Activated CD4-positive, CD25-positive, alpha-beta regulatory T cell (primary cell): ENCODE measurements at places on chromosomes 4 and X.

- DNase-seq = no peak
Measured at GRCh38 chr4:19707876-19708275, 543.8 kb upstream of the SLIT2 start.

GRCh38 chr4:106869551-106869950 lies 166.6 kb downstream of the DKK2 start:
- DNase-seq = no peak

DNA sequence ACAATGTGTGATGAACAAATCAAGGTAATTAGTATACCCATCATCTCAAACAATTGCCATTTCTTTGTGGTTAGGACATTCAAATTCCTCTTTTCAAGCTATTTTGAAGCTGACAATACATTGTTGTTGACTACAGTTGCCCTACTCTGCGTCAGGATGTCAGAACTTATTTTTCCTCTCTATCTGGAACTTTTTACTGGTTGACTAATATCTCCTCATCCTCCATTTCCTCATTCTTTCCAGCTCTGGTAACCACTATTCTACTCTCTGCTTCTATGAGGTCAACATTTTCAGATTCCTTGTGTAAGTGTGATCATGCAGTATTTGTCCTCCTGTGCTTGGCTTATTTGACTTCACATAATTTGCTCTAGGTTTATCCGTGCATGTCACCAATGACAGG lies 240.5 kb upstream of the HS3ST1 start:
- no peak for DNase-seq

- no peak for DNase-seq
Measured at GRCh38 chr4:164357957-164358356, 396.0 kb upstream of the SMIM31 start.

GRCh38 chrX:66162331-66162822 lies 1.7 kb upstream of the HEPH start:
- no peak for DNase-seq

- DNase-seq = no peak
Measured at GRCh38 chr4:173698557-173699262, 168.7 kb upstream of the HAND2 start.

DNA sequence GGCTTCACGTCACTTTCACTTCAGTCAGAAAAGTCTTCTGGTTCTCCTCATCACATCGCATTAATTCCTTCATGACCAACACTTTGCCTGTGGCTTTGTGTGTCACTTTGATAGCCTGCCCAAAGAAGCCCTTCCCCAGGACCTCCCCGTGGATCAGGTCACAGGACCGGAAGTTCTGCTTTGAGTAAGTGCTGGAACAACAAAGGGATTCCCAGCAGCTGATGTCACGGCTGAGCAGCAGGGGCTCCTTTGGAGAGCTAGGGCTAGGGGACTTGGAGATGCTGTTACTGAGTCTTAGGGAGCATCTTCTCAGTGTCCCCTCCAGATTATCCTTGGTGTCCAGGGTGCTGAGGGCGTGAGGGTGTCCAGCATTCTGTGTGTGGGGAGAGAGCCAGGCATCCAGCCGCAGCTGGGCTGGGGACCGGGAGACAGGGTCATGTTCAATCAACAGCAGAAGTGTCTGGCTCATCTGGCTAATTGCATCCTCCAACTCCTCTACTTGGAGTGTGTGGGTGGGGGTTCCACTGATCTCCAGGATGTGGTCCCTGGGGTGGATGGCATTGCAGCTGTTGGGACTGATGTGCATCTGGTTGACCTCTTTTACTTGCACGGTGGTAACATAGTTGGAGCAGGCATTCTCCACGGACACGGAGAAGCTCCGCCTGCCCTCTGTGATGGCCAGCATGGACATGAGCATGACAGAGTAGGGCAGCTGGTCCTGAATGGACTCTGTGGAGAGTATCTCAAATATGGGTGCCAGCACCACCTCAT lies 39.2 kb upstream of the ARHGAP6 start:
- no peak for DNase-seq

DNA sequence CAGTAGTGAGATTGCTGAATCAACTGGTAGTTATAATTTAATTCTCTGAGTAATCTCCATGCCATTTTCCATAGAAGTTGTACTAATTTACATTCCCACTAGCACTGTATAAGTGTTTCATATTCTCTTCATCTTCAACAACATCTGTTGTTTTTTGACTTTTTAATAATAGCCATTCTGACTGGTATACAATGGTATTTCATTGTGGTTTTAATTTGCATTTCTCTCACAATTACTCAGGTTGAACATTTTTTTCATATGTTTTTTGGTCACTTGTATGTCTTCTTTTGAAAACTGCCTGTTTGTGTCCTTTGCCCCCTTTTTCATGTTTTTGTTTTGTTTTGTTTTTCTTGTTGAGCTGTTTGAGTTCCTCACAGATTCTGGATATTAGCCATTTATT lies 880.2 kb downstream of the RAPGEF2 start:
- DNase-seq = no peak

DNA sequence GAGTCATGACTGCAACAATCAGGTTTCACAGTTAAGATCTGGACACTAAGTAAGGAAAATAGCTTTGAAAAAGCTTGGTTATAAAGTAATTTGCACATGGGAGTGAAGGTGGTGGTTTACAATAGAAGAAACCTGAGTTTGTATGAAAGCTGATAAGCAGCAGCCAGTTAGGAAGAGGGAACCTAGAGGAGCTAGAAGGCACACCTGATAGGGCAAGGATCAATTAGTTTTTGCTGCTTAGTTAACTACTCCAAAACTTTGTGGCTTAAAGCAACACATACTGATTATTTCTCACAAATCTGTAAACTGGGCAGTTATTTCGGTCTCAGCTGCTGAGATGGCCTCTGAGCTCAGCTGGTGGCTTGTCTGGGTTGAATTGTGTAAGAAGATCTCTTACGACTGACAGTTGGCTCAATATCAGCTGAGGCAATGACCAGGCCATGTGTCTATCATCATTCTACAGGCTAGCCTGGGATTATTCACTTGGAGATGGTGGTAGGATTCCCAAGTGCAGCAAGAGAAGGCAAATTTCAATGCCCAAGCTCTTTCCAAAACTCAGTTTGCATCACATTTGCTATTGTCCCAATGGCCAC lies 255.0 kb upstream of the PITX2 start:
- DNase-seq = no peak

GRCh38 chrX:103404231-103405008 lies 28.1 kb downstream of the BEX3 start:
- peak; percentile 2 for DNase-seq

DNA sequence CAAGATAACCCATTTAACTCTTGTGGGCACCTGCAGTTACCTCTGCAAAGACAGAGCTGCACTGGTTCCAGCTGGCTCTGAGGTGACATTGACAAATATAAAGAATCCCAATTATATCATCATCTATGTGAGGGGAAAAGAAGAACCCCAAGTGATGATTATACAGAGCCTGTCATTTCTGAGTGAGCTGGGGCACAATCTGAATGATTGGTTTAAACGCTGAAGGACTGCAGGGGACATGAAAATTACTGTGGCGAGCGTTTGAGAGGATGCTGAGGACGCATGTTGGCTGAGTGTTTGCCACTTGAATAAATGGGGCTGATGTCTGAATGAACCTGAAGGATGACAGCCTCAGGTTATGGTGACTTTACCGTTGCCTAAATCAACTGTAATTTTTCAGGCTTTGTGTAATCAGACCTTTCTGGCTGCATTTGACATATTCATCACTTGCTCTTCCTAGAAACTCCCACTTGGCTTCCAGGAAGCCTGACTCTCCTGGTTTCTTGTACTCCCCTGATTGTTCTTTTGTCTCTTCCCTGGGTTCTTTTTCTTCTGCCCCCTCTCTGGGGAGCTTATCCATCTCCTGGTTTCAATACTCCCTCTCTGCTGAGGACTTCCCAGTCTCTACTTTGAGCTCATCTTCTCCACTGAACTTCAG lies 4.1 kb upstream of the HSD17B10 start:
- no peak for DNase-seq

GRCh38 chrX:133610056-133610455 lies 194.8 kb upstream of the GPC4 start:
- DNase-seq = no peak

DNA sequence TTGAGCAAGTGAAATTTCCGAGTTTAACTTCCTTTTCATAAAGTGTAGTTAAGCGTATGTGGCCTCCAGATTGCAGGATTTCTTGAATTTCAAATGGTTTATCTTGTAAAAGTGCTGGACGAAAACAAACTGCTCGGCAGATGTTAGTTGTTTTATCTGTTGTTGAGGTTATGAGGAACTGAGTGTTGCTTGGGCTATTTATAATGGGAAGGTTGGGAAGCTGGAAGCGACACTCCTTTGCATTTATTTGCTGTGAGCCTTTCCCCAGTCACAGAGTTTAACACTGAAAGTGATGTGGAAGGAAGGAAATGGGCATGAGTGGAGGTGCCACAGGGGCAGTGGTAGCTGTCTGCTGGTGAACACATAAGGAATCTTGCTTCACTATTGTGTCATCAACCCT lies 284.9 kb downstream of the PCDH7 start:
- no peak for DNase-seq

- DNase-seq = no peak
Measured at GRCh38 chr4:153519687-153520086, 53.5 kb downstream of the TMEM131L start.

DNA sequence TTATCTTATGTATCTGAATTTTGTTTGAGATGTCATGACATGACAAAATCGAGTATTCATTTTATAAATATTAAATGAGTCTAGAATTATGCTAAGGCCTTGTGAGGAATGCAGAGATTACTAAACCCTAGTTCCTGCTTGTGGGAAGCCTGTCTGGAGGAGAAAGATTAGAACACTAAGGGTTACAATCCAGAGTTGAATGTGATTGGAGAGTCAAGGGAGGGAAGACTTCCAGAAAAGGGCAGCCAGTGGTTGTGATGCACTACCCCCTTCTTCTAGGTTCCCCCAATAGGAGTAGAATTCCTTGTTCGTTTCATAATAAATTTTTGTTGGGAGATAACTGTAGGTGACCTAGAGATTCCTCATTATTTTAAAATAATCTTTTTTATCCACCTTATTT lies 141.1 kb downstream of the AFF1 start:
- DNase-seq = no peak

GRCh38 chr4:51930557-51930956 lies 87.6 kb downstream of the DCUN1D4 start:
- DNase-seq = no peak

GRCh38 chr4:145482209-145483037 lies 770 bp downstream of the SMAD1 start:
- peak; percentile 3 for DNase-seq

GRCh38 chr4:147546349-147546748 lies 65.5 kb downstream of the EDNRA start:
- no peak for DNase-seq

GRCh38 chr4:137345597-137345996 lies 186.7 kb downstream of the PCDH18 start:
- DNase-seq = no peak

DNA sequence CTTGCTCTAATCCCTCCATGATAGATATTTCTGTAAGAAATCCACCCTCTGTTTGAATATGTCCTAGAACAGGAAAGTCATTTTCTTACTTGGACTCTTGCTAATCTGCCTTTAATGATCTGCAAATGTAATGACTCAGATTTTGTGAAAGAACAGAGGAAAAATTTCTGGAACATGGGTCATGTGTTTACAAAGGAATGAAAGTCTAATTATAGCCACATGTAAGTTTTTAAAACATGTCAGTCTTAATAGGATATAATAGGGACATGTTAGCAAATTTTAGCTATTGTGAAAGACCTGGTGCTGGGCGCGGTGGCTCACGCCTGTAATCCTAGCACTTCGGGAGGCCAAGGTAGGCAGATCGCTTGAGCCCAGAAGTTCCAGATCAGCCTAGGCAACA lies 47.6 kb downstream of the GRK4 start:
- no peak for DNase-seq

- no peak for DNase-seq
Measured at GRCh38 chr4:16278178-16278577, 51.9 kb upstream of the TAPT1 start.

DNA sequence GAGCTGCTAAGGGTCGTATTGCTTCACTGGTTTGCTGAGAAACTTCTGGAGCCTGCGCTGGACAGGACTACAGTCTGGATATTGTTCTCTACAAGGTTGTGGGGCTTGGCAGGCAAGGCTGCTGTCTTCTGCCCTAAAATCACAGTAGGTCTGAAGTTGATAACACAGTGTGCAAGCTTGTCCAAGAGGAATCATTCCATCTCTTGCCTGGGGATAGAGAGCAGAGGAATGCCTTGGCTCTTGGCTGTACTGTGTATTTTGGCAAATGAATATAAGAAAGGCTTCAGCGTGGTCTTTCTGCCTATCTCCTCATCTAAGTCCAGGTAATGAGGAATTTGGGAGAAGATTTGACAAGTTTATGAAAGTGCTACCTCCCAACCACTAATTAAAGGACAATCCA lies 9.4 kb upstream of the RASL11B start:
- no peak for DNase-seq

DNA sequence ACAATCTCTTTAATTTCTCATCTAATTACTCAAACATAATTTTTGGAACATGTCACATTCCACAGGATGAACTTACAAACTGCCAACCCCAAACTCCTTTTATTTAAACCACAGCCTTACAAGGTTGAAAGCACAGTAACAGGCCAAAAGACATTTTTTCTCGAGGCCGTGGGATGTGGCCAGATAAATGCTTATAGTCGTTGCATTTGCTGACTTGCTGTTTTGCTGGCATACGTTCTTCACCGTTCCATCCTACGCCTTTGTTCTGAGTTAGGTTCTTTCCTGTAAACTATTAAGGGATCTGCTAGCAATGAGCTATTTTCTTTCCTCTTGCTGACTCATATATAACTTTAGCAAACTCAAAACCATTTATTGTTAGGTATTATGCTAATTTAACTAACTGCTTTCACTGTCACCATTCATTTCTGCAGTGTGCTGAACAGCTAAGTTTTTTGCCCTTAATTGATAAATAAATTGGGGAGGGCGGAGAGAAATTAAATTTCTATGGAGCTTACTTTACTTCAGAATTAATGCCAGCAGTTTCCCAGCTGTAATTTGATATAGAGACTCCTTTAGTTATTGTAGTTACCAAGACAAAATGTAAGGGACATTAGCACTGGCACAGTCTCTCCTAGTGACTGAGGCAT lies 135.1 kb upstream of the PACRGL start:
- no peak for DNase-seq

DNA sequence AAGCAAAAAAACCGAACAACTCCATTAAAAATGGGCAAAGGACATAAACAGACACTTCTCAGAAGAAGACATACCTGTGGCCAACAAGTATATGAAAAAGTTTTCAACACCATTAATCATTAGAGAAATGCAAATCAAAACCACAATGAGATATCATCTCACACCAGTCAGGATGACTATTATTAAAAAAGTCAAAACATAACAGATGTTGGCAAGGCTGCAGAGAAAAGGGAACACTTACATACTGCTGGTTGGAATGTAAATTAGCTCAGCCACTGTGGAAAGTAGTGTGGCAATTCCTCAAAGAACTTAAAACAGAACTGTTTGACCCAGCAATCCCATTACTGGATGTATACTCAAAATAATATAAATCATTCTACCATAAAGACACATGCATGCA lies 436.3 kb downstream of the KLHL13 start:
- no peak for DNase-seq

DNA sequence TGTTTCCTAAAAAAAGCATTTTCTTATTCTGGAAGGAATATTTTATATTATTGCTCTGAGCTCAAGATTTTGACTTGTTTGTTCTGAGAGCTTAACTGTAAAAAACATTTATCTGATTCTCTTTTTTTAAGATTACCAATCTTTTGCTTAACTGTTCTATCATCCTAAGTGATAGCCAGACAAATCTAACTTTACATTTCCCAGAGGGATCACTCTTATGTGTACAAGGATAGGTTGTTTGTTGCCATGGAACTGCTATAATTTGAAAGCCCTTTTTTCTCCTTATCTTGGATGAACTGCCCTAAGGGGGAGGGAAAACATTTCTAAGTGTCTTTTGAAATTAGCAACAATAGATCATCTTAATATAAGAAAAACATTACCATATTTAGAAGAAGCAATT lies 494.7 kb downstream of the TRAM1L1 start:
- DNase-seq = no peak
